Neural progenitor cell (in vitro differentiated cells): ENCODE measurements at places on chromosomes 7 and 10. TPM values are rescaled to one million over a fixed set of nuclear protein-coding genes. Genes with fewer than 3 reads are reported as not detected.

DNA sequence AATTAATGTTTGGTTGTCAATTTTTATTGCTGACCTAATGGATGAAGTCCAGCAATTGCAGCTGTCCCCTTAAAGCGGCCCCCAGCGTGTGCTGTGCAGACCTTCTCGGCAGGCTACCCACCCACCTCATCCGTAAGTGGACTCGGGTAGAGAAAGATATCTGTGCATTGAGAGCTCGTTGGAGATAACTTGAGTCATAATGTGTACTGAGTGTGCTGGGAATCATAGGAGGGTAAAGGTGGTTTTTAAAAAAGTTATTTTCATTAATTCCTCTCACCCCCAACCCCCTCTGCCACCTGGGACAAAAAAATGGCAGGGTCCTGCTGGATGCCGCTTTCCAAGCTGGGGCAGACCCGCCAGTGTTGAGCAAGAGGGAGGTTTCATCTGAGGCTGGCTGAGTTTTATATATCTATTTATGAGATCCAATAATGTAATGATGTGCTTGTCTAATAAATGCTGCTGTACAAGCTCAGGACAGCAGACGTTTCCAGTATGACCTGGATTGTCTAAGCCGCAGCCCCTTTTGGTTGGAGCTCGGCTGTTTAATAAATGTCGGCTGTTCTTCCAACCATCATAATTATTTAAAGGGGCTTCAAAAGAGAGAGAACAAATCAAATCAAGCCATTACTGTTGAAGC lies 119.1 kb downstream of the NKX6-2 start:
- DNase-seq, result no peak

GRCh38 chr10:88792661-88793060 lies 9.9 kb upstream of the LIPM start:
- no peak for DNase-seq

DNA sequence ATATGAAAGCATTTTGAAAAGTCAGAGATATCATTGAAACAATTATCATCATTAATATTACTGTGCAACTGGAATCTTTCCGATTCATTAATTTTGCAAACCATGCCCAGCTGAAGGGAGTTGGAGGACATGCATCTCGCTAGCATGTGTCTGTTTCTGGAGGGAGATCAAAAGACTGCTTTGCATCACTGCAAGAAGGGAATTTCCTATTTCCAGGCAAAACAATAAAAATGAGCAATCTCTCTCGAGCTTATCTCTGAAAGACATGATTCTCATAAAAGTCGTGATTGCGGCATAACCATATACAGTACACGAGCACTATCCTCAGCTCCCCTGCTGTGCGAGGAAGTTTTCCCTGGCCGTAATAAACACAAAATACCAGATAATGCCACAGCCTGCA lies 607.6 kb upstream of the DPP6 start:
- no peak for DNase-seq

DNA sequence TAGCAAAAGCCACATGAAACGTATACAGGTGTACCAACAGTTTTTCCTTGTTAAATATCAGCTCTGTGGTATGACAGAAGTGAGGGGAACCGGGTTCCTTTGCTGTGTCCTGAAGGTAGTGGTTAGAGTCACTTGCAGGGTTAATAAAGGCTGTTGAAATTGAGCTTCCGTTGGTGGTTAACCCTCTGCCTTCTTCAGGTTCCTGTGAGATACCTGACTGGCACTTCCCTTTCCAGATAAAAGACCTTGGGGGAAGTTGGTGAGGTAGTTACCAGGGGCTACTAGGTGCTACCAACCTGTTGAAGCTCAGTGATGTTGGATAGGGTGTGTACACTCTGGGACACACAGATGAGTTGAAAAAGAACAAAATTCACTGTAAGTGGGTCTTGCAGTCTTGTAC lies 384.1 kb downstream of the GATA3 start:
- no peak for DNase-seq

- no peak for DNase-seq
Observed at GRCh38 chr10:79238606-79239005, 108.7 kb upstream of the PPIF start.

TAS2R3 gene
- 1.2 and 2.2 TPM in 2 replicates for total RNA-seq

WIPF3 gene
- 5.2 and 5.5 TPM in 2 replicates for total RNA-seq
